Aorta (tissue), 5 donors: ENCODE measurements at places on chromosomes 3 and 15. TPM values are rescaled to one million over a fixed set of nuclear protein-coding genes. Genes with fewer than 3 reads are reported as not detected.

The STRIT1 gene
- 0.69 TPM for polyA plus RNA-seq

The INKA1 gene
- 12.2 TPM for polyA plus RNA-seq

The PHLDB2 gene
- polyA plus RNA-seq, result 58.4 TPM

The JAGN1 gene
- polyA plus RNA-seq, result 34.1 TPM

The CCDC39 gene
- polyA plus RNA-seq, result not detected

The GRM2 gene
- 0.18 TPM for polyA plus RNA-seq

The SLC7A14 gene
- polyA plus RNA-seq, result not detected

The FXR1 gene
- 64.9 TPM for polyA plus RNA-seq

The UCN2 gene
- 6.8 TPM for polyA plus RNA-seq

The TEX55 gene
- polyA plus RNA-seq, result not detected

The KCNAB1 gene
- 8.9 TPM for polyA plus RNA-seq

The LIPH gene
- 0.77 TPM for polyA plus RNA-seq

The MNS1 gene
- polyA plus RNA-seq, result 2.5 TPM

The TMEM87A gene
- 21.4 TPM for polyA plus RNA-seq

The LOXL1 gene
- polyA plus RNA-seq, result 138 TPM

The GP9 gene
- not detected for polyA plus RNA-seq

The TMEM40 gene
- 0.50 TPM for polyA plus RNA-seq

The STAB1 gene
- 54.2 TPM for polyA plus RNA-seq

The GP5 gene
- polyA plus RNA-seq, result 0.15 TPM

The DUOXA2 gene
- 0.13 TPM for polyA plus RNA-seq

The HIGD2B gene
- not detected for polyA plus RNA-seq
